ENCODE measurements at places on chromosomes 5 and 9.

- no peak for DNase-seq
Observed at GRCh38 chr9:109797006-109797405, 17.0 kb downstream of the PALM2AKAP2 start.

- DNase-seq: no peak
Observed at GRCh38 chr5:111968459-111968858, 211.5 kb upstream of the NREP start.

- no peak for DNase-seq
Observed at GRCh38 chr5:133729800-133730199, 117.5 kb upstream of the FSTL4 start.

DNA sequence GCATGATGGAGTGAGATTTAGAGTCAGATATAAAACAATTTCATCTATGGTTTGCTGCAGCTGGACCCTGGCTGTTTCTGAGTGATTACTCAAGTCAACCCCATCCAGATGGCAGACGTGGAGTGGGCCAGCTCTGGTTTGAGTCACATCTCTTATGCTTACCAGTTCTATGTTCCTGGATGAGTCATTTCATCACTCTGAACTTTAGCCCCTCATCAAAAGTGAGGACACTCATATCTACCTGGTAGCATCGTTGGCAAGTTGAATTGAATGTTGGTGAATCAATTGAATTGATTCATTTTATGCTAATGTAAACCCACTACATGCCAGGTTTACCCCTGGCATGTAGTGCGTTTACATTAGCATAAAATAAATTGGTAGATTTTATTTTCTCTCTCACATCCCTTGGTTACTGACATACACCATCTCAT is 176.4 kb downstream of the FGF18 start:
- peak; percentile 46 for DNase-seq

GRCh38 chr5:149747141-149747832 is 17.2 kb downstream of the PPARGC1B start:
- no peak for DNase-seq

- DNase-seq: no peak
Observed at GRCh38 chr5:1547655-1548054, 23.9 kb upstream of the LPCAT1 start.

GRCh38 chr5:97074859-97075489 is 67.4 kb downstream of the LIX1 start:
- DNase-seq: no peak

- DNase-seq: no peak
Observed at GRCh38 chr5:95984287-95984938, 22.8 kb upstream of the ELL2 start.
